ENCODE measurements at places on chromosomes 11 and 22.

DNA sequence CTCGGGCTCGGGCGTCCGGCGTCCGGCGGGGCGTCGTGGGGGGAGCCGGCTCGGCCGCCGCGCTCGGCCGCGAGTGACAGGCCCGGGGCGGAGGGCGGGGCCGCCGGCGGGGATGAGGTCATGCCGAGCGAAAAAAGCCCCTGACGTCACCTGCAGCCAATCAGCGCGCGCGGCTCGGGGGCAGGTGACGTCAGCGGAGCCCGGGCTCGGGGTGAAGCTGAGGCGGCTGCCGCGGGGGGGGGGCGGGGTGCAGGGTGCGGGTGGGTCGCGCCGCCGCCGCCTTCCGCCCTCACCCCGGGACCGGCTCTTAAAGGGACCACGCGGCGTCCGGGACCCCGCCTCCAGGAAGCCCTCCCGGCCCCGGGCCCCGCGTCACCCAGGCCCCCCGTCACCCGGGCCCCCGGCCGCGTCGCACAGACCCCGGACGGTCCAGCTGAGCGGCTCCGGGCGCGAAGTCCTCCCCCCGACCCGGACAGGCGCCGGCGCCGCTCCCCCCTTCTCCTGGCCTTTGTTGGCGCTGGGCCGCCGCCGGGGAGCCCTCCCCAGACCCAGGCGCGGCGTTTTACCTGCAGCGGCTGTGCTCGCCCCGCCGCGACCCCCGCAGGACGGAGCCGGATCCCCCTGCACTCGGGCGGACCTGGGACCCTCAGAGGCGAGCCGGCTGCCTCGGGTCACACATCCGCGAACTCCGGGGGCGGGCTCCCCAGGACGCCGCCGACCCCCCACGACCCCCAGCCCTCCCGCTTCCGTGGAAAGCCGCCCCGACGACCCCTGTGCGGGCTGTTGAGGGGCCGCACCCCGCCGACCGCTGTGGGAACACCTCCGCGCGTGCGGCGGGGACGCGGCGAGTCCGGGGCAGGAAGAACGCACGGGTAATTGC is at the start of gene DUSP8:
Gene DUSP8 (minus strand): TSS at position 75 of the 880 bp plus-strand sequence. CDS start 6,445 bp downstream, outside the sequence.
- DNase-seq, result peak; percentile 93

GRCh38 chr22:48805516-48805915 is 1022.2 kb downstream of the BRD1 start:
- DNase-seq, result no peak

DNA sequence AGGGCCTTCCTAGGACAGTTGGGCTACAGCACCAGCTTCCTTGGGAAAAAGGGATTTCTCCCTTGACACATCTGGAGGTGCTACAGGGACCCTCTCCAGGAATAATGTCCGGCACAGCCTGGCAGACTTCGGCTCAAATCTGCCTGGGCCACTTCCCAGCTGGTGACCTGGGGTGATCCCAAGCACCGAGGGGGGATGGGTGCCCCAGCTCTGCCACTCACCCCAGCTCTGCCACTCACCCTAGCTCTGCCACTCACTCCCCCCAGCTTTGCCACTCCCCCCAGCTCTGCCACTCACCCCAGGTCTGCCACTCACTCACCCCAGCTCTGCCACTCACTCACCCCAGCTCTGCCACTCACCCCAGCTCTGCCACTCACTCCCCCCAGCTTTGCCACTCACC is 9.9 kb downstream of the OSBPL5 start:
- DNase-seq, result no peak

DNA sequence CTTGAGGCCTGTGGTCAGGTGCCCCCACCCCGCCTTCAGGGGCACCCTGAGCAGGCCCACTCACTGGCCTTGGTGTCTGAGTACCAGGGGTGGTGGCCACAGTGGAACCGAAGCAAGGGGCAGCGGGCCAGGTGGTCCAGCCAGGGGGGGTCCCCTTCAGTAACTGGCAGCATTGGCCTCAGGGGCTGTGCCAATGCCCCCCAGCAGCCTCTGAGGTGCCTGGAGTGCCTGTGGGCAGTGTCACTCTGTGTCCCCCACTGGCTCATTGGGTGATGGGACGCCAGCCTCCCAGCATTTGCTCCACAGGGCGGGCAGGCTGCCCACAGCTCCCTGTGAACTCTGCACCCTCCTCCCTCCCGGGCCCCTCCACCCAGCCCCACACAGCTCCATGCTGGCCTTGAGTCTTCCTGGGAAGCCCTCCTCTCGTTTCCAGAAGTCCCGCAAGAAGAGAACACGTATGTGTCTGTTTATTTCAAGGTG is 29.5 kb upstream of the CARS1 start:
- DNase-seq, result no peak

DNA sequence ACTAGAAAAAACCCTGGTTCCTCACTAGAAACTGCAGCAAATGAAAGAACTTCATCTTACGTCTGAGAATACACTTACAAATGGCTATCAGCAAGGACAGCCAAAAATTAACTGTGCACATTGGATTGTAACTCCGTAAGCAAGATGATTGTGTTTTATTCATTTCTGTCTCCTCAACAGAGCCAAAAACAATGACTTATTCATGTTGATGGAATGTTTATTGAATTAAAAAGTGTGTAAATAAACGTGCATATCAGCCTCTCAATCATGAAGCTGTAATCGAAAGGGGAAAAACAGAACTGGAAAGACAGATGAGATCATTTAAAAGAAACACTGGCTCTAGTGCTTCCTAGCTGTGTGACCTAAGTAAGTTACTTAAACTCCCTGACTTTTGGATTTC is 307.5 kb upstream of the ZC3H12C start:
- DNase-seq, result no peak

- no peak for DNase-seq
Measured at GRCh38 chr22:23751441-23751996, 607 bp upstream of the ZNF70 start.

DNA sequence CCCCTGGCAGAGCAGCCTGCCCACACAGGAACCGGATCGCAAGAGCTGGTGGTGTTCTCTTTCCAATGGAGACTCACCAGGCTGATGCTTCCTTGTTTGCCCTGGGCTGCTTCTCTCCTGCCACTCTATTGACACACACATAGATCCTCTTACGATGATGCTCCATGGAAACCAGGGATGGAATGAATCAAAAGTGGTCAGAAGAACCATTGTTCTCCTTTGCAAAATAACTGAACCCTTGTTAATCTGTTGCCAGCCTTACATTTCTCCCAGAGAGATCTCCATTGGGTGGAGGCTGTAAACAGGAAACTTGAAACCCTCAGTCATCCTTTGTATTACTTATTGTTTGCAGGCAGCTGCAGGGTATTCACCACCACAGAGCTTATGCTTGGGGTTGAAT is 24.6 kb upstream of the LDLRAD3 start:
- peak; percentile 81 for DNase-seq

DNA sequence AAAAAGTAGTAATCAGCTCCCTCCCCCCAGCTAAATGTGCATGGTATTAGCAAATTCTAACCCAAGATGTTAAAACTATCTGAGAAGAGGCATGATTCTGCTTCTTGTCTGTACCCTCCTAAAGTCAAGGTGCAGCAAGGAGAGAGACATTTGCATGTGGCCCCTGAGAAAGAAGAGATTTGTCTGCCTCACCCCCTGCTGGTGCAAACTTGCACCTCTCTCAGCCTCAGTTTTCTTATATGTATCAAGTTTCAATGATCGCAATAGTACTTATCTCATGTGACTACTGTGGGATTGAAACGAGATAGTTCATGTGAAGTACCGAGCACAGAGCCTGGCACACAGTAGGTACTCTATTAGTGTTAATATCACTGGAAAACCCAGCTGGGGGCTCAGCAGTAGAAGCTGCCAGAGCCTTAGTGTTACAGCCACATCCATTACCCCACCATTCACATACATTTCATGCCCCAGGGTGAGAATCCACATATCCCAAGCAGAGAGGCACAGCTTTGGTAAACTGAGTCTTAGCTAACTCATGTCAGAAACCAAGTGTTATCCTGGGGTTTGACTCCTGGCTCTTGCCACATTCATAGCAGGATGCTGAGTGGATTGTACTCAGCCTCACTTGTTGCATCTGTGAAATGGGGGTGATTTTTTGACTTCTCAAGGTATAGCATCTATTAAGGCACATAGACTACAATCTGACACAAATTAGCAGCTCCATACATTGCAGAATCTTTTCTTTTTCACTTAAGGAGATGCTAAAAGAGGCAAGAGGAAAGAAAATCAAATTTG is 24.9 kb downstream of the CD44 start:
- DNase-seq, result no peak

GRCh38 chr11:94028436-94028835 is 7.3 kb downstream of the HEPHL1 start:
- DNase-seq, result no peak

DNA sequence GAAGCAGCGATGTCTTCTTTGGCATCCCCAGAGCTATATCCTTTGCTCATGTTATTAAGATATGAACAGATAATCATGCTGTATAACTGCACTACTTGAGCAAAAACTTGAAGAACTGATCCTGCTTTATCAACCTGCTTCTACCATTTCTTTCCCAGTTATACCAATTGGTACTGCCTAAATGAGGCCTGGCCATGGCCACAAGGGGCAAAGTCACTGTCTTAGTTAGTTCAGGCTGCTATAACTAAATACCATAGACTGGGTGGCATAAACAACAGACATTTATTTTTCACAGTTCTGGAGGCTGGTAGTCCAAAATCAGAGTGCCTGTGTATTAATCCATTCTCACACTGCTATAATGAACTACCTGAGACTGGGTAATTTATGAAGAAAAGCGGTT is 37.5 kb downstream of the DEUP1 start:
- DNase-seq, result no peak

- no peak for DNase-seq
Measured at GRCh38 chr11:92308366-92308765, 83.7 kb downstream of the FAT3 start.

GRCh38 chr11:37747121-37747520 is 1149.1 kb upstream of the RAG2 start:
- DNase-seq, result no peak

DNA sequence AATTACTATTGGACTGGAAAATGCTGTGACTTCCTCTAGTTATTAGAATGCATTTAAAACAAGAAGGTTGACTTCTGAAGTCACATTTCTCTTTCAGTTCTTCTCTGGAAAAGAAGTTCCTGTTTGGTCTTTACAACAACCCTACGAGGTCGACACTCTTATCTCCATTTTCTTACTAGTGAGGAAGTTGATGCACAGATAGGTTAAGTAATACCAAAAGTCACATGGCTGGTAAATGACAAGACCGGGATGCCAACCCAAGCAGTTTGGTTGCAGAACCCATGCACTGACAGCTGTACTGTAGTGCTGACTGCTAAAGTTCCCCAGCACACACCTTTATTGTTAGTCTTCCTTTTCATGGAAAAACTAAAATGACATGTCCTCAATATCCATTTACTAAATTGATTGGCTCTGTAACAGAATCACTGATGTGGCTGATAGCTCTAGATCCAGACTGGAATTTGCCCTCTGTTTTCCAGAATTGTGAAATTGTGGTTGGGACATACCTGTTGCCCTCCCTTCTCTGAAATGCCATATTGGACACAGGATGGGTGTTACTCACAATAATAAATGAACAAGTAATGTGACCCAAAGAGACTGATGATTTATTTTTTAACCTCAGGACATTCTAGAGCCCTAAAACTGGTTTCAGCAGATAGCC is 9.4 kb upstream of the TECTA start:
- DNase-seq, result peak; percentile 39

DNA sequence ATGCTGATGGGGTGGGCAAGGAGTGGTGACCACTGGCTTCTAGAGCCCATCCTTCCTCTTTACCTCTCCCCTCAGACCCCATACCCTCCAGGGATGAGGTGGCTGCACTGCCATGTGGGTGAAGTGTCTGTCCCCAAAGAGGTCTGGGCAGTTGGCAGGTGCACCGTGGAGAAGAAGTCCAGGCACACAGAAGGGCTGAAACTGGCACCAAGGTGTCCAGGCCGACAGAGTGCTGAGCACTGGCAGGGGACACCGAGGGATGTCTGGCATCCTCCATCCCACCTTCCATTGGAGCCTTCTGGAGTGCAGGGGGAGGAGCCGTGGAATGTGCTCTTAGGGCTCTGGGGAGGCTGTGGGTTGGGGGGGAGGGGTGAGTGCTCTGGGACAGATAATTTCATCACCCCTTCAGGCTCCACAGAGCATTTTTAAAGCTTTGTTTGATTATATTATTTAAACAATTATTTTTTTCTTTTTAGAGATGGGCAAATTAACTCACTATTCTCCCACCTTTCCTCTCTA is 37.9 kb downstream of the PKNOX2 start:
- DNase-seq, result no peak

- DNase-seq, result no peak
Measured at GRCh38 chr11:68076371-68077042, 37.7 kb downstream of the TCIRG1 start.

GRCh38 chr11:67366961-67367760 is 6.2 kb downstream of the CLCF1 start:
- DNase-seq, result no peak

DNA sequence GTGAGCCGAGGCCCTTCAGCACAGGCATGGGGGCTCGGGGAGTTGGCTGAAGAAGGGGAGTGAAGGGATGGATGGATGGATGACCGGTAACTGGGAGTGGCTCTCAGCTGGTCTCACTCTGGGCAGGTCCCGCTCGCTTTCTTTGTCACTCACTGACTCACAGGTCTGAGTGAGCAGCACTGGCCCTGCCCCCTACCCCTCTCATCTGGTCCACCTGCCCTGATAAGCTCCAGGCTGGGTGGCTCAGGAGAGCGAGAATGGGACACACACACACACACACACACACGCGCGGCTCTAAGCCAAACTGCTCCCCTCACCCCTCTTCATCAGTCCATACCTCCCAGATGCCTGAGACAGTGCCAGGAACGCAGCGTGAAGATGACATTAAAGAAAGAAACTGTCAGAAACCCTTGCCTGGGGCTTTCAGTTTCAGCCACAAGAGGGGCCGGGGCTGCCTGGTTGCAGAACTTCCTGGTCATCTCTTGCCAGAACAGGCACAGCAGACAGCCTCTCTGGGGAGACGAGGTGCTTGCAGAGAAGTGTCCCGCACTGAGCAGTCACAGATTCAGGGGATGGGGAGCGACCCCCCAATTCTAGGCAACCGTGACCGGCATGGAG is 16.5 kb upstream of the SHISAL1 start:
- DNase-seq, result no peak

Data from putamen (tissue), 1 donor.